Fibroblast of mammary gland (primary cell): ENCODE measurements at places on chromosomes 12 and 14.

DNA sequence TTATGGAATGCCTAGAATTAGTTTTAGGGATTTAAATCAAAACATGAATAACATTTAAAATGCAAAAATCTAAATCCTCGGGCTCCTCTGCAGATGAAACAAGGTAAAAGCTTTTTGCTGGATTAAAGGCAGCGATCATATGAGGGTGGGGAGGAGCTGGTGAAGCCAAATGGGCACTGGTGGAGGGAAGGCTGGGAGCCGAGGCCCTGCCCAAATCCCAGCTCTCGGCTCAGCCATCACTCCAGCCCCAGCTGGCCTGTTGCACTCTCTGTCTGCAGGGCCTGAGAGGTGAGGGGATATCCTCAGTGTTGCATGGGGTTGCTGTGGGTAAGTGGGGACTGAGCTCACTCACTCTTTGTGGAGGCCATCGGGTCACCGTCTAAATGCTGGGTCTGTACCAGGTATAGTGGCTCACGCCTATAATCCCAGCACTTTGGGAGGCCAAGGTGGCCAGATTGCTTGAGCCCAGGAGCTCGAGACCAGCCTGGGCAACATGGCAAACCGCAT lies 28.6 kb downstream of the CALM1 start:
- DNase-seq = no peak

DNA sequence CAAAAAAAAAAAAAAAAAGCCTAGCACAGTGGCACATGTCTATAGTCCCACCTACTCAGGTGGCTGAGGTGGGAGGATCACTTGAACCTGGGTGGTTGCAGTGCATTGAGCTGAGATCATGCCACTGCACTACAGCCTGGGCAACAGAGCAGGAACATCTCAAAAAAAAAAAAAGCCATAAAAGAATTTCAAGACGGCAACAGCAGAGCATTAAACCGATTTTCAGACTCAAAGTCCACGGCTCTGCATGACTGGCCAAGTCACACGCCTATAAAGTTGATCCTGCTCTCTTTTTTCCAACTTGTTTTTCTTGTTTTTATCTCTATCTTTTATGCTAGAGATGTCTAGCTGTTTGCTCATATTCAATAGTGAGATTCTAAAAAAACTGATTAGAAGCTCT lies 45.3 kb downstream of the FBXO34 start:
- DNase-seq = no peak

GRCh38 chr12:89935850-89936249 lies 227.2 kb upstream of the ATP2B1 start:
- DNase-seq = no peak

GRCh38 chr12:28017126-28017872 lies 44.8 kb upstream of the PTHLH start:
- DNase-seq = no peak

GRCh38 chr12:70244409-70244808 lies 1.2 kb downstream of the CNOT2 start:
- DNase-seq = peak; percentile 15

GRCh38 chr14:59301354-59301753 lies 112.9 kb downstream of the DAAM1 start:
- no peak for DNase-seq

GRCh38 chr12:69555461-69555860 lies 29.8 kb upstream of the CCT2 start:
- DNase-seq = peak; percentile 92

- DNase-seq = no peak
These were observed 55.5 kb downstream of the ZNF664 start for GRCh38 chr12:124028555-124028925.

- DNase-seq = peak; percentile 93
These were observed 52.2 kb downstream of the ATF7IP start for GRCh38 chr12:14417715-14418114.

GRCh38 chr12:30953951-30954751 lies 27.6 kb downstream of the TSPAN11 start:
- DNase-seq = no peak

- DNase-seq = peak; percentile 57
These were observed 17.3 kb upstream of the STAC3 start for GRCh38 chr12:57268264-57268663.

GRCh38 chr12:23954332-23954731 lies 4.9 kb upstream of the SOX5 start:
- DNase-seq = peak; percentile 78

GRCh38 chr14:75188520-75189268 lies 12.3 kb upstream of the TMED10 start:
- DNase-seq = no peak

- DNase-seq = no peak
These were observed 91.9 kb downstream of the VRK1 start for GRCh38 chr14:96889091-96889490.

DNA sequence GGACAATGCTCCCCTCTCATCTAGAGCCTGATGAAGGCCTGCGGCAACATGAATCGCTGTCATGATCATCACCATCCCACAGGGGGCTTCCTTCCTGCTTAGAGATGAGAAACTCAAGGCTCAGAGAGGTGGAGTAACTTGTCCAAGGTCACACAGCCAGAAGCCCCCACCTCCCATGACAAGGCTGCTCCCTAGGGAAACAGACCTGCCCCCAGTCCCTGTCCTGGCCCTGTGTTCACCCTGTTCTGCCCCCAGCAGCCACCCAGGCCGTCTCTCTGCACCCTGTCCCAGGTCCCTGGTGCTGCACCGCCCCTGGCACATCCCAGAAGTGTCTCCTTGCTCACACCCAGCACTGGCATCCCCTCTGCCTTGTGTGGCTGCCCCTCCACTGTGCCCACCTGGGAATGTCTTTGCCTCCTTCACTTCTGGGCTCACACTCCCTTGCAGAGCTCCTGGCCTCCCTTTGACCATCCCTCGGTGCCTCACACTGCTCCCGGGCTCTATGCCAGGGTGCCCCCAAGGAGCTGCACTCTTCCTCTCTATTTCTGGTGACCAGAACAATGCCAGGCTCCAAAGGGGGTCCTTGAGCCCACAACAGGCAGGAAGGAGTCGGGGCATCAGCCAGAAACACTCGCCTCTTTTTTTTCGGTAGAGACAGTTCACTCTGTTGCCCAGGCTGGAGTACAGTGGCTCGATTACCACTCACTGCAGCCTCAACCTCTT lies 70.5 kb downstream of the BCL11B start:
- DNase-seq = no peak

DNA sequence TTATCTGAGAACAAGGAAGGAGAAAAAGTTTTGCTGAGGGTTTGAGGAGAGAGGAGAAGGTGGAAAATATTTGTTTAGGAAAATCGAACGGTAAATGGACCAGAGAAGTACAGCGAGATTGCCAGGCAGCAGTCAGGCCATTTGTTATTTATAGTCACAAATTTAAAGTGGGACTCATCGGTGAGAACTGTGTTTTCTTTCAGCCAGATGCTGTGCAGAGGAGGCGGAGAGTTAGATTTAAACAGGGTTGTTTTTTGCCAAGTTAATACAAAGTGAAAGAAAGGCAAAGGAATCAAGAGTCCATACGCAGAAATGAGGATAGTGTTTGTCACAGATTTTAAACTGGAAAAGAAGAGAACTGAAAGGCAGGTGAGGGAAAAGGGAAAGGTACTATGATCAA lies 200.6 kb upstream of the CNOT2 start:
- no peak for DNase-seq

DNA sequence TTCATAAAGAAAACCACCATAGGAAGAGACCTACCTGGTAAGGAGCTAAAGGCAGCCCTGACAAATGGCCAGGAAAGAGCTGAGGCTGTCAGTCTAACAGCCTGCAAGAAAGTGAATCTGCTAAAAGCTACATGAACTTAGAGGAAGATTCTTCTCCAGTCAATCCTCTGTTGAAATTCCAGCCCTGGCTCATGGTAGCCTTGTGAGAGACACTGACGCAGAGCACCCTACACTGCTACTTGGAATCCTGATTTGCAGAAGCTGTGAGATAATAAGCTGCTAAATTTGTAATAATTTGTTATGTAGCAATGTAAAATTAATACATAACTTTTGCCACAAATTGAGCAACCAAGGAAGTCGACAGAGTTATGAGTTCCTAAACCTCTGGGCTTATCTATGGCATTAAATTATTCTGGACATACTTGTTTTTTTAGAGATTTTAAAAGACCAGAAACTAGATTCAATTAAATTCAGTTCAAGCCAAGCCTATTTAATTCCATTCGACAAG lies 257.0 kb downstream of the ETNK1 start:
- no peak for DNase-seq

- no peak for DNase-seq
These were observed 15.6 kb downstream of the NUAK1 start for GRCh38 chr12:106123110-106123509.
